HCT116 (cell line): ENCODE measurements at places on chromosomes 13 and 19.

DNA sequence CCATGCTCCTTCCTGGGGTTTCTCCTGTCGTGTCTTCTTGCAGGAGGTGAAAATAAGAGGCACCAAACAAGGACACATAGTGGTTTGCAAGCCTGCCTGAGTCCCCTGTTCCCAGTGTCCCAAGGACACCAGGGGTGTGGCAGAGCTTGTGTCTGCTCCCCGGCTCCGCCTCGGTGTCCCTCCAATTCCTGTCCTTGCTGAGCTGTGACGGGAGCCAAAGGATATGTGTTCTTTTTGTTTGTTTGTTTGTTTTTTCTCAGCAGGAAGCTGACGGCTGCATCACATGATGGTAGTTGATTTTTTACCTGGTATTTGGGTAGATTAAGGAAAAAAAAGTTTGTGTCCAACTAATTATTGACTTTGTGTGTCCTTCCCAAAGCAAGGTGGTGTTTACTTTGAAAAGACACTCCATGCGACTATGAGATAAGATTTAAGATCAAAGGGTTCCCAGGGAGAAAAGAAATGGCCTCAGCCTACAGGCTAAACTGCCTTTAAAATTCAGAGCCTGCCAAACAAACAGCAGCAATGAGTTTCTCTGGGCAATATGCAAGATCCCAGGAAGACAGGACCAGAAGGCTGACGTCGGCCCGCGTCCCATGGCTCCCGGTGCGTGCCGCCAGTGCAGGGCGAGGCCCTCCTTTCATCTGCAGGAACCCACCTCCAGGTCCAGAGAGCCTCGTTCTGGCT, 50.8 kb upstream of the XPO4 start:
- H3K36me3 ChIP-seq, result no peaks in the 10 kb centered on the region
- H3K27ac ChIP-seq, result no peak overlapping the region
- DNase-seq, result no peak
- no peaks in the 10 kb centered on the region for H3K27me3 ChIP-seq
- no peaks in the 10 kb centered on the region for H3K4me1 ChIP-seq

DNA sequence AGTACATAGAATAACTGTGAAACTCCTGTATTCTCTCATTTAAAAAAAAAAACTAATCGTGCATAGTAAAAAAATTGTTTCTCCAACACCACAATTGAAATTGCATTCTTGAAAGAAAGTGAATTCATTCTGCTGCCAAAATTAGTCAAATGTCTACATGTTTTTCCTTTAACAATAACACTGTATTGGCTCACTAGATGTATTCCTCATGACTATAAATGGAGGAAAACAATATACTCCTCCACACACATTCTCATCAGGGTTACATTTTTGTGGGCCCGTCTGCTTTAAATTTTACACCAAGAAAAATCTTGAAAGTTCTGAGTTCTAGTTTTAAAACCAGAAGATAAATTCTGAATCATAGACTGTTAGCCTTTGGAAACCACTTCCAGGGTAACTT, 233.6 kb downstream of the KLF12 start:
- H3K27ac ChIP-seq, result no peak overlapping the region
- H3K27me3 ChIP-seq, result no peaks in the 10 kb centered on the region
- no peaks in the 10 kb centered on the region for H3K36me3 ChIP-seq
- H3K4me1 ChIP-seq, result no peaks in the 10 kb centered on the region
- no peak overlapping the region for H3K4me3 ChIP-seq

DNA sequence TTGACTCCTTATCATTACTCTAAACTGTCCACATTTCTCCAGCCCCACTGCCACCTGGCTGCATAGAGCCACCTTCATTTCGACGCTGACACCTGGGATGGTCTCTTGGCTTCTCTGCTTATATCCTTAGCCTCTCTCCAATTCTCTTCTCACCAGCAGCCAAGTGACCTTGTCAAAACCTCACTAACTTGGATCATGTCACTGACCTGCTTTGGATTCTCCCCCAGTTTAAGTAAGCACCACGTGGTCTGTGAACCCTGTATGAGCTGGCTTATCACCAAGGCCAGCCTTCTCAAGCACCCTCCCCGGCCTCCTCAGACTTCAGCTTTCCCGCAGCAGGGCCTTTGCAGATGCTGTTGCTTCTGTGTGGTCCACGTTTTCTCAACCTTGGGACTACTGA, 12.3 kb upstream of the GGACT start:
- no peaks in the 10 kb centered on the region for H3K36me3 ChIP-seq
- DNase-seq, result no peak
- no peaks in the 10 kb centered on the region for H3K4me1 ChIP-seq
- no peak overlapping the region for H3K27ac ChIP-seq
- no peak overlapping the region for H3K4me3 ChIP-seq

DNA sequence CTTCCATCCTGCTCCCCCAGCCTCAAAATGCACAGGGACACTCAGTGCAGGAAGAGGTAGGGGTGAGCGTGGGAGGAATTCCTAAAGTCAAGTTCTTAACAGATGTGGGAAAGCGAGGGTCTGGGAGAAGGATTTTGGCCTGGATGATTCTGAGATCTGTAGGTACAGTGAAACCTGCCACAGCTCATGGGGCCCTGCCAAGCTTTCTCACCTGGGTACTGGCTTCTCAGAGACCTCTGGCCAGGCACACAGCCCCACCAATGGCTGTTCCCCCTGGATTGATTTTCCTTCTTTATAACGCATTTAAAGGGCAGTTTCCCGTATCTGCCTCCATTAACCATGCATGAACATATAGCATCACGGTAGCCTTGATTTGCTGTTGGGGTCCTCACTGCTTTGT, 47.0 kb upstream of the GSX1 start:
- no peak overlapping the region for H3K27ac ChIP-seq
- H3K4me1 ChIP-seq, result no peaks in the 10 kb centered on the region
- H3K27me3 ChIP-seq, result no peaks in the 10 kb centered on the region
- no peak overlapping the region for H3K4me3 ChIP-seq
- no peaks in the 10 kb centered on the region for H3K36me3 ChIP-seq
- DNase-seq, result no peak

GRCh38 chr19:45752639-45753038, 16.4 kb downstream of the SIX5 start:
- H3K36me3 ChIP-seq, result no peaks in the 10 kb centered on the region
- H3K4me1 ChIP-seq, result no peaks in the 10 kb centered on the region
- H3K27me3 ChIP-seq, result no peaks in the 10 kb centered on the region
- H3K4me3 ChIP-seq, result no peak overlapping the region
- no peak for DNase-seq
- H3K27ac ChIP-seq, result no peak overlapping the region

DNA sequence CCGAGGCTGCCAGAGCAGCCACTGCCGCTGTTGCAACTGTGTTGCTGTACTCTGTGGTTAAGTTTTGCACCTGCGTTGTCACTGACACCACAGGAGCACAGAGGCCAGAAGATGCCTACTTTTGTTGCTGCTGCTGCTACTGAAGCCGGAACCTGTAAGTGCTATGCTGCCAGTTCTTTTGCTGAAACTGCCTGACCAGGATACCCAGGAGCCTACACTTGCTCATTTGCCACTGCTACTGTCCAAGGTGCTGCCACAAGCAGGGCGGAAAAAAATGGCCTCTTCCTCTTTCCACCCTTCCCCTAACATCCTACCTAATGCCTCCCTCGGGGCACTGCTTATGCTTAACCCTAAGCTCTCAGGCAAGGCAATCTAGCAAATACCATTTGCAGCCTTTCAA, 29.0 kb upstream of the NBEA start:
- no peak overlapping the region for H3K27ac ChIP-seq
- H3K4me3 ChIP-seq, result no peak overlapping the region
- H3K27me3 ChIP-seq, result no peaks in the 10 kb centered on the region; the same call in 1 of the 2 replicates
- no peaks in the 10 kb centered on the region for H3K4me1 ChIP-seq
- DNase-seq, result no peak
- H3K36me3 ChIP-seq, result no peaks in the 10 kb centered on the region; the same call in 1 of the 2 replicates
